ENCODE measurements at places on chromosomes 3 and 15.

DNA sequence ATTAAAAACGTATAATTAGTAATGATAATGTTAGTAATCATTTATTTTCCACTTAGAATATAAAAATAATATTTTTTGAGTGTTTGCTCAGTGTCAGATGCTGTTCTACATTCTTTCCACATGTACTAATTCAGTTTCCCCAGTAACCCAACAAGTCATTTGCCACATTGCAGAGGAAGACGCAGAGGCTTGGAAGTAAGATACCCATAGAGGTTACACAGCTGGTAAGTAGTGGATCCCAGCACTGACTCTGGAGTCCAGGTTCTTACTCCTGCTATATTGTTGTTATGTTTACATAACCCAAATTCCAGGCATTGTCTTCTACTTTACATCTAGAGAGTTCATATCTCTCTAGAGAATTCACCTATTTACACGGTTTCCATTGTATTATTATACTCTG lies 48.2 kb upstream of the MYO5C start:
- peak; percentile 21 for DNase-seq

- DNase-seq: no peak
These were observed 1159.5 kb downstream of the IGSF11 start for GRCh38 chr3:117874904-117875874.

DNA sequence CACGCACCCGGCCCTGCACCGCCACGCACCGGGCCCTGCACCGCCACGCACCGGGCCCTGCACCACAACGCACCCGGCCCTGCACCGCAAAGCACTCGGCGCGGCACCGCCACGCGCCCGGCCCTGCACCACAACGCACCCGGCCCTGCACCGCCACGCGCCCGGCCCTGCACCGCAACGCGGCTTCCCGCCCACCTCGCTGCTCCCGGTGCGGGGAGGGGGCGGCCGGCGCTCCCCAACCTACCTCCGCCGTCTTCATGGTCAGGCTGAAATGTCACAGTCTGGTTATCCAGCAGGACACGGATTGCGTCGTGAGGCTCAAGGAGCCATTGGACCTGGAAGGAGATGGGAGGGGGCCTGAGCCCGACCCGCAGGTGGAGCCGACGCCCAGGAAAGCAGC lies 41.8 kb downstream of the MUC20 start:
- no peak for DNase-seq

DNA sequence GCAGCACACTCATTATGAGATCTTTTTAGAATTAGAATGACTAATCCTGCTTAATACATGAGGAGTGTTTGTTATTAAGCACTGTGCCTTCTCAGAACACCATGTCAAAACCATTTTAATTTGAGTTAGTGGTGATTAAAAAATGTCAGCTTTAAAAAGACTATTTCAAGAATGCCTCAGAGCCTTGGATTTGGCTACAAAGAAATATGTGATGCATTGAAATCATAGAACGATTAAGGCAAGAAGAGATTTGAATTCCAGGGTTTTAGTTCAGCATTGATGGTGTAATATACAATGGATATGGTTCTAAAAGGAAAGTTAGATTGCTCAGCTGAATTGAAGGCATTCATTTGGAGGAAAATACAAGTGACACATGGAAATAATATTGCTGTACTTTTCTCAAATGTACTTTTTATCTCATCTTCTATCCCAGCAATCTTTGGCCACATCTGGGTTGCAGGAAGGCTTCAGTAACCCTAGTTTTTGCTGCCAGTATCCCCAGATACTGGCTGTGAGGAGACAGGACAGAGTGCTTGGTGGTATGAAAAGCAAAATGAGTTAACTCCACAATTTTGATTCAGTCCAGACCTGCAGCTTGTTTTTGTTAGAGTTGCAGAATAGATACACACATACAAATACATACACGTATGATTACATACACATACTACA lies 303.8 kb downstream of the CLSTN2 start:
- no peak for DNase-seq

GRCh38 chr15:63495780-63496488 lies 8.5 kb upstream of the USP3 start:
- no peak for DNase-seq

GRCh38 chr15:31447931-31448634 lies 121.4 kb downstream of the KLF13 start:
- DNase-seq: no peak

DNA sequence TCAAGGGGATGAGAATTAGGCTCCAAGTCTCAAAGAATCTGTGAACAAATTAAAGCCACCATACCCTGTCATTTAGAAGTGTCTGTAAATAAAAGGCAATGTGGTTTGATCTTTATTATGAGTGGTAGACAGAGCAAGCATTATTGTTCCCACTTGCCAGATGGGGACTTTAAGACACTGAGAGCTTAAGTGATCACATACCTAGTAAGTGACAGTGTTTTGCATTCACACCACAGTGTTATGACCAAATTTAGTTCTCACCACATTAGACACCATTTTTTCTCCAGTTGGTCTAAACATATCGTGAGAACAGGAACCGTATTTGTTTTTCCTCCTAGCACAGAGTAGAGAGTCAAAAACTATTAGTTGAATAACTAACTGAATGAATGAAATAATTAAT lies 13.2 kb upstream of the ZBED2 start:
- DNase-seq: no peak

DNA sequence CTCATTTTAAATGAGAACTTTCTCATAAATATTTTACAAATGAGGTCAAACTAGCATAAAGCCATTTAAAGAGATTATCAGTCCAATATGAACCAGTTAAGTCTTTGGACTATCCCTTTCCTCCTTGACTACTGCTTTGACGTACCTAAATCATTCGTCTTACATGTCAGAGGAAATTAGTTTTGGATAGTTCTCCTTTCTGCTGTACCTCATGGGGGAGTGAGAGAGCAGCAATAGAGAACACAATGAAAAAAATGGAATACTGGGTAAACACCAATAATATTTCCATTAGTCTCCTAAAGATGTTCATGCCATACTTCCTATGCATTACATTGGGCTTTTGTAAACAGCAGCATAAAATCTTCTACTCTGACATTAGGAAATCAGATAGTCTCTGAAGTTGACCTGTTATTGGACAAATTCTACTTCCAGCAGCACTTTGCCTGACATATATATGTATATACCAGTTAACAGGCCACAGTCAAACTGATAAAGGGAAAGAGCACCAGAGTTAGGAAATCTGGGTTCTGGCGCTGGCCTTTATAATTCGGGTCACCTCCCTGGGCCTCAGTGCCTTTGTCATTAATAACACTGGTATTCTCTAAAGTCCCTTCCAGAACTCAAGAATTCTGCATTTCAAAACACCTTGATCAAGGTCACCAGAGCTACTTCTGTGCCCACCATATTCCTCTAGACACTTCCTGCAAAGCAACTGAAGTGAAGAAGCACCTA lies 26.8 kb downstream of the TIMMDC1 start:
- peak; percentile 47 for DNase-seq

DNA sequence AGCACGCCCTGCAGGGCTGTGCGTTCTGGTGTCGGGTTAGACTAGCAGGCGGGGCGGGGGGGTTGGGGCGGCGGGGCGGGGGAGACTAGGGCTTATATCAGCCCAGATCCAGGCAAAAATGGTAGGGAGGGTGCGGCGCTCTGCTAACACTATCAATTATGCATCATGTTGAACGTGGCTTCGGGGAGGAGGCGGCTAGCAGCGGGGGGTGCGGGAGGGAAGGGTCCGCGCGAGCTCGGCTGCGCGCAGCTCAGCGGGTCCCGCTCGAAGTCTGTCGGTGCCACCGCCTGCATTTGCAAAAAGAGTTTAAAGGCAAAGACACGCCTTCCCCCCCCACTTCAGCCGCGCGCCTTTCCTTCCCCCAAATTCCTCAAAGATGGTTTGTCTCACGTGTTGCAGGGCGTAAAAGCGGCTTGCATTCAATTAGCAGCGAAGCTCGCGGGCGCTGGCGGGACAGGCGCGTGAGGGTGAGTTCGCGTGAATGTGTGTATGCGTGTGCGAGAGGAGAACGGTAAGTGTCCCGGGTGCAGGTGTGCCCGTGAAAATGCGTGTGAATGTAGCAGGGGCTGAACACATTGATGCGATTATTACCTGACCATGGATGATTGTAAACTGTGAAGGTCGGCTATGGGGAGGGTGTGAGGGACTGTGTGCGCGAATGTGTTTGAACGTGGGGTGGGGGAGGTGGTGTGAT lies at the start of gene ISLR2:
TSS of gene ISLR2 (plus strand) at position 432 of the 694 bp plus-strand sequence. CDS start 2,169 bp downstream, outside the sequence.
- no peak for DNase-seq

GRCh38 chr3:9037144-9037711 lies 74.0 kb upstream of the RAD18 start:
- no peak for DNase-seq

DNA sequence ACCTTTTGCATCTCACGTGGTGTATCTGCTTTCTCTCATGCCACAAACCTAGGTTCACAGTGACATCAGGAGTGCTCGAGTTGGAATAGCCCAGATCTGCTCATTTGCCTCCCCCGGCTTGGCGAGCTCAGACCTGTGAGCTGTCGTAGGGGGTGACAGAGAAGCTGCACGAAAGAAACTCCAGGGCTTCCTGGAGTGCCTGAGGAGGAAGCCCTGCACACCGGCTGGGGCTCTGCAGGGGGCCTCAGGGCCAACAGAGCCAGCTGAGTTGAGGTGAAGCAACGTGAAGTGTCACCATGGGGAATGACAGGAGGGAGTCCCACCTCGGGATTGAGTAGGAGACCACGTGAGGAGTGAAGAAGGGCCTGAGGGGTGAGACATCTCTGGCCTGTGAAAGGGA lies 62.5 kb downstream of the RPN1 start:
- DNase-seq: no peak

DNA sequence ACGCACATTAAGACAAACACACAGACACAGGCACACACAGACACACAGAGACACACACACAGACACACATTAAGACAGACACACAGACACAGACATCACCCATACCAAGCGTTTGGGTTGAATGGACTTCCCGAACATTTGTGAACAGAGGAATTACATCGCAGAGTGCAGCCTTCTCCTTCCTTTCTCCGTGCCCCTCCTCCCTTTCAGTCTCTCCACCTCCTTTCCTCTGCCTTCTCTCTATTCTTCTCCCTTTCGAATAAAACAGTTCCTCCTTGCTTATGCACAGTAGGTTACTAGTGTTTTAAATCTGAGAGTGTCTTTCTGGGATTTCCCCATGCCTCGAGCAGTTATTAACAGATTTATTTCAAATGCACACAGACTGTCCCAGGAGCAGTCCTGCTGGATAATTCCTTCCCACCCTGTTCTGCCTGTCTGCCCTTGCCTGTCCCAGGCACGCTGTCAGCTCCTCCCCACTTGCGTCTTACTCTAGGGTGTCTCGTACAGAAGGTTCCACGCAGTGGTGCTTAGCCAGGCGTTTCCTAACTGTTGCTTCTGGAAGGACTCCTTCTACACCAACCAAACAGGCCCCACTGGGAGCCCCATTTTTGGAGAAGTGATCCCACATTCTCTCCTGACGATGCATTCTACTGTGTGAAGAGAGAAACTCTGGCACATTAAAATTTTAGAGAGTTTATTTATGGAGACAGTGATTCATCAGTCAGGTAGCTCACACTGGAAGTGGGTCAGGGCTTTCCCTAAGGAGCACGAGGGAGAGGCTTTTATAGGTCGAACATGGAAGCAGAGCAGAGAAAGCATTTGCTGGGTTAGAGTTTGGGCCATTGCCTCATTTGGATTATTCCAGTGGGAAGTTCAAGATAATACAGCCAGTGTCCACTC lies 163.8 kb downstream of the SV2B start:
- peak; percentile 2 for DNase-seq

- DNase-seq: no peak
These were observed 190.0 kb downstream of the EFHB start for GRCh38 chr3:19744047-19744446.

DNA sequence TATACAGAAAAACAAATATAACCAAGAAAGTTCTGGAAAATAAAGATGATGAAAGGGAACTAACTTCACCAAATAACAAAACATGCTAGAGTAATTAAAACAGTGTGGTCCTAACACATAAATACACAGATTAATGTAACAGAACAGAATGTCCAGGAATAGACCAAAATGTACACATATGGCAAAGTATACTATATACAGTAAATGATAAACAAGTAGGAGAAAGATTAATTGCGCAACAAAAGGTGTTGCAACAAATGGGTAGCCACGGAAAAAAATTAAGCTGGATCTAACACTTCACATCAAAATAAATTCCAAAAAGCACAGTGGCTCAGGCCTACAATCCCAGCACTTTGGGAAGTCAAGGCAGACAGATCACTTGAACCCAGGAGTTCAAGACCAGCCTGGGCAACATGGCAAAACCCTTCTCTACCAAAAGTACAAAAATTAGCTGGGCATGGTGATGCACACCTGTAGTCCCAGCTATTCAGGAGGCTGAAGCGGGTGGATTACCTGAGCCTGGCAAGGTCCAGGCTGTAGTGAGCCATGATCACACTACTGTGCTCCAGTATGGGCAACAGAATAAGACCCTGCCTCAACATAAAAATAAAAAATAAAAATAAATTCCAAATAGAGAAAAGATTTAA lies 19.8 kb downstream of the SCAP start:
- peak; percentile 45 for DNase-seq

- no peak for DNase-seq
These were observed 113.8 kb upstream of the RAD18 start for GRCh38 chr3:9077029-9077428.

- DNase-seq: no peak
These were observed 114.8 kb downstream of the FRMD4B start for GRCh38 chr3:69271098-69271497.

- DNase-seq: no peak
These were observed 820.9 kb upstream of the GRM7 start for GRCh38 chr3:6039971-6040370.

- no peak for DNase-seq
These were observed 71.0 kb upstream of the SYNPR start for GRCh38 chr3:63207066-63207590.

GRCh38 chr3:187066228-187066995 lies 72.9 kb downstream of the RPL39L start:
- peak; percentile 31 for DNase-seq
